Left ventricle myocardium inferior (tissue), 1 donor: ENCODE measurements at places on chromosomes 3 and 15.

- DNase-seq: no peak
Observed at GRCh38 chr3:76063019-76063418, 277.7 kb upstream of the ZNF717 start.

GRCh38 chr15:42734076-42734672 lies 2.8 kb downstream of the CDAN1 start:
- no peak for DNase-seq

- DNase-seq: no peak
Observed at GRCh38 chr3:56154297-56154696, 314.0 kb downstream of the ERC2 start.

DNA sequence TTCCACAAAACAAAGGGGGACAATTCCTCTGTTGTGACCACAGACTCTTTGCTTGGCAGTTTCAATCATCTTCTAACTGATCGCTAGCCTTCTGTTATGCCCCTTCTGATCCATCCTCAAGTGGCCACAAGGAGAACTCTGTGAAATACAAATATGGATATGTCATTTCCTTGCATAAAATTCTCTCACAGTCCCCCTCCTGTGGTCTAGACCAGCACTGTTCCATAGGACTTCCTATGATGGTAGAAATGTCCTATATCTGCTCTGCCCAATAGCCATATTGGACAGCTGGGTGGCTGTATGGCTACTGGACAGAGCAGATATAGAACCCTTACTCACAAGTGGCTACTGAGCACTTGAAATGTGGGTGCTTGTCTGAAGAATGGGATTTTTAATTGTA lies 25.9 kb upstream of the SNRK start:
- DNase-seq: no peak

GRCh38 chr15:69661871-69662644 lies 209.4 kb downstream of the RPLP1 start:
- DNase-seq: no peak
